ENCODE measurements at places on chromosomes 1 and 21.
A peak's percentile ranks its signal among the peaks of the same experiment; 100 is the strongest.

GRCh38 chr1:220294846-220295301 lies 22.6 kb upstream of the RAB3GAP2 start:
- DNase-seq = no peak

- DNase-seq = no peak
Measured at GRCh38 chr1:204478172-204478899, 16.3 kb downstream of the PIK3C2B start.

GRCh38 chr1:225451840-225452515 lies 24.1 kb upstream of the LBR start:
- DNase-seq = no peak

DNA sequence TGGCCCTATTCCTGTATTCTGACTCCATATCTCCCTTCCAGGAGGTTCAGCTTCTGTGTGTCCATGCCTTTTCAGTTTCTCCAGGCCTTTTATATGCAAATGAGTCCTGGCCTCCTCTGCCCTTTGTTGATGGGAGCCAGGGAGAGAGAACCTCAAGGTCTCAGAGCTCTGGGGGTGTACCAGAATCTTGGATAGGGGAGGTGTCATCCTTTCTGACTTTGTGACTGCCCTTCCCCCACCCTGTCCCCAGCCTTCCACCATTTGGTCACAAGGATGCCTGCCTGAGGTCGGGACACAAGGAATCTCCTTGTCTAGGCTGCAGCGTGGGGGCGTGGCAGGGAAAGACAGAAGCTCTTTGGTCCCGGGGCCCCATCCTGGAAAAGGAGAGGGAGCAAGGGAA lies 18.6 kb downstream of the LURAP1 start:
- DNase-seq = no peak

- no peak for DNase-seq
Measured at GRCh38 chr1:147109041-147109440, 63.2 kb downstream of the PRKAB2 start.

DNA sequence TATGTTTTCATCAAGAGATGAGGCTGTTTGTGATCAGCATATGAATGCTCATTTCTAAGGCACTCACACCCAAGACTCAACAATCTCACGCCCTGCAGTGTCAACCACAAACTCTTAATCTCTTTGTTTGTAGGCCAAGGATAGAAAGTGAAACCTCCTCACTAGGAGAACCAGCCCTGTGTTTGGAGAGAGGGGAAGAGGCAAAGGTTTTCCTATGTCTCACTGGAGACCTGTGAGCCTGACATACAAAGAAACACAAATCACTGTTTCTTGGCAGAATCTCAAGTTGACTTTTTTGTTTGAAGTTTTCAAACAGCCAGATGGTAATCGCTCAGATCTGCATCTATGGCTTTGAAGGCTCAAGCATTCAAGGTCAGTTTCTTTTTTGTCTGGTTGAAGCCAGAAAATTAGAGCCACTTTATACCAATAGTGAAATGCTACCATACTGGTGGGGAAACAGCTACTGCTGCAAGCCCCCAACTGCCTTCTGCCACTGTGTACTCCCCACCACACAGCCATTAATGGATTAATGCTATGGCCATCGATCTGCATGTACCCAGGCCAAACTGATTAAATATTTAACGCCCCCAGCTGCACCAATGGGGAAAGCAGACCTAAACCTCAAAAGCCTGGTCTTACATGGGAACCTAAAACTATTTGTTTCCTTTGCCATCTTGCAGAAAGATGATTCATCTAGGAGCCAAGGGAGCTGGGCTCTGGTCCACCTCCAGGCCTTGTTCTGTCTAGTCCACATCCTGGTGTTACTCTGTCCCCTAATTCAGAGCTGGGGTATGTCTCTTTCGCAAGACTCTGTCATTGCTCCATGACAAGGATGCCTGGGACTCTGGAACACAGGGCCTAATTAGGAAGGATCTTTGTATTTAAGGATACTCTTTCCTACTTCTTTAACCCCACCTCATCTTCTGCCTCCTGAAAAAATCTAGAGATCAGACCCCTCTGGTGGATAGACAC lies 16.3 kb downstream of the PDZK1 start:
- DNase-seq = peak; percentile 25

GRCh38 chr1:201139306-201139705 lies 12.3 kb upstream of the ASCL5 start:
- no peak for DNase-seq

GRCh38 chr1:15866721-15867201 lies 19.3 kb downstream of the SPEN start:
- no peak for DNase-seq

- no peak for DNase-seq
Measured at GRCh38 chr1:11198851-11199594, 9.9 kb downstream of the ANGPTL7 start.

DNA sequence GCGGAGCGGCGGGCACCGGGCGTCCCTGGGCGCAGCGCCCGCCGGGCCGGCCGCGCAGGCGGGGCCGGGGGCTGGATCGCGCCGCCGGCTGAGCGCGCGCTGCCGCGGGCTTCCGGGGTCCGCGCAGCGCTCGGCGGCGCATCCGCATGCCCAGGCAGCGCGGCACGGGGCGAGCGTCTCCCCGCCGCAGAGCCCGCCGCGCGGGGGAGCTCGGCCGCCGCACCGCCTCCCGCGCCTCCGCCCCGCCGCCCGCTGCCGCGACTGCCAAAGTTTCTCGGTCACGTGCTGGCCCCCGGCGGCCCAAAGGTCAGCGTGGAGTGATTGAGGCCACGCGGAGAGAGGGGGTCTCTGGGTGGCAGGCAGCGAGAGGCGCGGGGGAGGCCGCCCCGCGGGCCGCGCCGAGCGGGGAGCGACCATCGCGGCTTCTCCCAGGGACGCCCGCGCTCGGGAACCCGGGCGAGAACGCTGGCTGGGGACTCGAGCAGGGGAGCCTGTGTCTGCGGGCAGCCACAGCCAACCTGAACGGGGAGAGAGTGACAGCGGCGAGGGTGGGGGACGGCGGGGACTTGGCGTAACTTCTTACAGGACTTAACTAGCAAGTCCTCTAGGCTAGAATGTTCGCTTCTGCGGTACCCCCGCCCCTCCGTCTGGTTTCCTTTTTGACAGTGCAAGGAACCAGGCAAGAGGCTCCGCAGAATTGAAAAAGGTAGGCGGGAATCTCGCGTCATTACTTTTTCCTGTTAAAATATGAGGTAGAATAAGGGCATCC lies at the start of gene ILDR2:
Gene ILDR2 (minus strand): TSS at position 180 of the 769 bp plus-strand sequence. CDS start 272 bp downstream, outside the sequence.
- DNase-seq = peak; percentile 44

DNA sequence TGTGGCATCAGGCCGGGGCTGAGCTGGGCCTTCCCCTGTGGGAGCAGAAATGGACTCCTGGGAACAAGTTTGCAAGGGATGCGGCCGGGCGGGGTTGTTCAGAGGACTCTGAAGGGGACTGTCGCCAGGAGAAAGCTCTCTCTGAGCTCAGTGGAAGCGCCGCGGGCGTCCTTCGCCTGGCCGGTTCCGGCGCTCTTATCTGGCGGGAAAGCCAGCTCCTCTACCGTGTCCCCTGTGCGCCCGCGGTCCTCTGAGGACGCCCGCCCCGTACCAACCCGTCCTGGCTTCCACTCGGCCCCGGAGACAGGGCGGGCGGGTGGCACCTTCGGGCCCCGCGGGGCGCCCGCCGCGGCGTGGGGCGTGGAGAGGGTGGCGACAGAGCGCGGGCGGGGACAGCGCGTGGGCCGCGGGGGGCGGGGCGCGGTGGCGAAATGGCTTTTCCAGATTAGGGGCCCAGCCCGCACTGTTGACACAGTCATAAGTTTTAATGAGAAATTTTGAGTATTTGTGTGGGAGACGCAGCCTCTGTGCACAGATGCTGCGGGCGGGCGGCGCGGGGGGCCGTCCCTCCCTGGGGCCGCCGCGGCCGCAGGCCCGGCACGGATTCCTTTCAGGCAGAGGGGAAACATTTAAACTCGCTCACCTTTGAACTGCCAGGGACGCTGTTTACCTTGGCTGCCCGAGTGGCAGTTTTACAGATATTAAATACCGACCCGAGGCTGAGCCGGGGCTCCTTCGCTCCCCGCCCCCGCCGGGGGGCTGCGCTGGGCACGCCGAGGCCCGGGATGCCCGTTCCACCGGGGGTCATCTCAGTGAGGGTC lies 70.2 kb downstream of the FOXD2 start:
- DNase-seq = peak; percentile 41

DNA sequence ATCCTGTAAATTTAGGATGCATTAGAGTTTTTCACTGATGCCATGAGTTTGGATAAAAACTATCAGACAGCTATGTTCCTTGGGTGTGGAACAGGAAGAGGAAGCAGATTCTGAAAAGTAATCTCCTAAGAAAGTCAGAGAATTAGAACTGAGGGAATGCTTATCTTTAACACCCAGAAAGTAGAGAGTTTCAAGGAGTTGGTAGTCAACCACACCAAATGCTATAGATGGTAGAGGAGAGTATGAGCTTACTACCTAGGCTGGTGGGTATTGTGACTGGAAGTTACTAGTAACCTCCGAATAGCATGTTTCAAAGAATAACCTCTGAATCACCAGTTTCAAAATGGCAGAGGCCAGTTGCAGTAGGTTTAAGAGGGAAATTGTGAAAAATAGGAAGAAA lies 288.0 kb downstream of the HMCN1 start:
- no peak for DNase-seq

DNA sequence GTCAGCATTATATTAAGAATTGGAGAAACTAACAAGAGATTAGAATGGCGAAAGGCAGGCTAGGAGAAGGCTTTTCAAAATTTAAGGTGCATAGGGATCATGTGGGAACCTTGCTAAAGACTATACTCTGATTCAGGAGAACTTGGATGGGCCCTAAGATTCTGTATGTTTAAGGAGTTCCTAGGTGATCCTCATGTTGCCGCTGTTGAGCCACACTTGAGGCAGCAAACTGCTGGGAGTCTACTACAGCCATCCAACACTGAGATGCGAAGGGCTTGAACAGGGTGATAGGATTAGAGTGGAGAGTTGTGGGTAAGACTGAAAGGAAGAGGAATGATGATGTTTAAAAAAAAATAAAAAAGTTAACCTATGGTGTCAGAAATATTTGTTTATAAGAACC lies 1013.2 kb downstream of the MRPL39 start:
- no peak for DNase-seq

DNA sequence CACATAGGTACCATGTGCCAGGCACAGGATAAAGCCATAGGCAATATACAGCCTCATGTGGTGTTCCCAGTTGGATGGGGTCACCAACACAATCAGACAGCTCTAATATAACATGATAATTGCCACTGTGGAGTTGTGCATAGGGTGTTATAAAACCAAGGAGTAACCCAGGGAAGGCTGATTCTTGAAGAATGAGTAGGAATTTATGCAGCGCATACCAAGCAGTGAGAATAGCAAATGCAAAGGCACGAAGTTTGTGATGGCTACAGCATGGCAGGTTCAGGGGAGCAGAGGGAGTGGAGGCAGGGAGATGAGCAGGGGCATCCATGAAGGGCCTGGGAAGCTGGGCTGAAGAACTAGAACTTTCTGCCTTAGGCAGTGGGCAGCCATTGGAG lies 20.4 kb upstream of the SLC2A1 start:
- no peak for DNase-seq

DNA sequence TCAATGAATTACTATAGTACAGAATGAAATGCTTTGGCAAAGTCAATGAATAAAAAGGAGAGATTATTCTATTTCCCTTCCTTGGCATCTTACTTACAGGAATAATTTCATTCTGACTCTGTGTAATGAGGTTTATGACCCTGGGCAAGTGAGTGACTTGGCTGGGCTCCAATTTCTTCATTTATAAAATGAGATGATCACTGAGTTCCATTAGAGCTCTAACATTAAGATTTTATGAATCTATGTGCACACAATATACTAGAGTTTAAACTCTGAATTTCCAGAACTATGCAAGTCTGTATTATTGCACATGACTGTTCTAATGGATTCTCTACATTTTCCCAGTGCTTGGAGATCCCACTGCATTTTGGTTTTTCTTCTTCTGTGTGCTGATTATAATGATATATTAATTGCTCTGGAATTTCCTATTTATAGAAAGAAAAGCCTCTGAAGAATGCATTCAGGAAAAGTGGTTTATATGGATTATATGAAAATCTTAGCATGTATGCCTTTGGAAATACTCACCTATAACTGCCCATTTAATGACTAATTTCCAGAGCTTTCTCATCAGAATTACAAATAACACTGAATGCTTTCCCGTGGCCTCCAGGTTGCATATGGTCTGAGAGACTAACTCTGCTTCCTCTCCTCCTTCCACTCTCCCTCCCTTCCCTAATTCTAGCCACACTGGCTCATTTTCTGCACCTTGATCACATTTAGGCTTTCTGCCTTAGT lies 97.4 kb upstream of the CHRM3 start:
- DNase-seq = no peak

DNA sequence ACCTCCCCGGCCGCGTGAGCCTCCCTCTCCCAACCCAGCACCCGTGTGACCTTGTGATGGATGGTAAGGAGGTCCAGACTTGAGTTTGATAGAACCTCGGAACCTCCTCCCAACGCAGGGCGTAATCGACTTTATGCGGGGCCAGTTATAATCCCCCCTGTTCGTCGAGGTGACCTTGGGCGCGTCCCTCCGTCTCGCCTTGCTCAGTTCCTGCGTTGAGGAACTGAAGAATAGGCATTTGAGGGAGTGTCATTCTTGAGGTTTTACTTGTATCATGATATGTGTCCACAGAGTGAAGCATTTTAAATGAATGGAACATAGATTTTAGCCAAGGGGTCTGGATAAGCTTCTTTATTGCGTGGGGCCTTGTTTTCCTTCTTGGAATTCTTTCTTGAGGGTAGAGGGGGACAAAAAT lies 433 bp downstream of the TIMM17A start:
- no peak for DNase-seq

DNA sequence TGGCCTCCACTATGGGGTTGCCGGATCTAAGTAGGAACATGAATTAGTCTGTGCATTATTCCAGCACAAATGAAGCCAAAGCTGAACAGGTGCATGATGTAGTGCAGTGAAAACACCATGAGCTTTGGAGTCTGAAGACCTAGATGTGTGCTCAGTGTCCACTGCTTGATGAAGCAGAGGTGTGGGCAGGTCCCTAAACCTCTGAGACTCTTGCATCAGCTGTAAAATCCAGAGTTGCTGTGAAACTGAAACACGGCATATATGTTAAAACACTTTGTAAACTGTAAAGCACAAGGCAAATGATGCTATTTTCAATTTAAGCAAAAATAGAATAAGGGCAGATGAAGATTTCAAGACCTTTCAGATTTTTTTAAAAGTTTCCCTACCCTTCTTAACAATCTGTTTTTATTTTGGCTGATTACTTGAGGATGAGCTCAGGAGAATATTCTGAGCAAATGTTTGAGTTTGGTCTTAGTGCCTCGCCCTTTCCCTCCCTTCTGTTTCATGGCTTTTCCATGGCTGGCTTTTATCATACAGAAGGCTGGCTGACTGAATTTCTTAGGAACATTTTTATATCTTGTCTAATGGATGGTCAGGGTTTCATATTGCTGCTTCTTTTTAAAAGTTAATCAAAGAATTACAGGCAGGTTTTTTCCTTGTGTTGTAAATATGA lies 221.8 kb downstream of the NTNG1 start:
- no peak for DNase-seq

DNA sequence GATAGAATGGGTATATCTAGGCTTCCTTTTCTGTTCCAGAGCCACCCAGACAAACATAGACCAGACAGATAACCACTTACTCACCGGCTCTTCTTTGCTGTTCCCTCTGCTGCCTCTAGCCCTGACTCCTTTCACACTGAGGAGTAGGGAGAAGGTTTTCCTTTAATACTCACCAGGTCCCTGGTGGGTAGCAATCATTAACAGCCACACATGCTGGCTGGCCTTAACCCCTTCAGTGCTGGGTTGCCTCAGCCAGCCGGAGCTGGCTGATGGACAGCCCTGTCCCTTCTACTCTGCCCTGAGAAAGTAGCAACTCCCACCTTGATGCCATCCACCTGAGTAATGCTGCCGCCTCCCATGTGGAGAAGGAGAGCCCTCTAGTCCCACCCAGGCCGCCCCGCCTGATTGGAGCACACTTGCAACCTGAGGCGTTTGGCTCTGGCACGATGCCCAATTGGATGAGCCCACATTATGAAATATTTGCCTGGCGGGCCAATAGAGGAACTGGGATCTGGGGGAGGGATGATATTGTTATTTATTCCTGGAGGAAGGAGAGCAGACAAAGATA lies 71.6 kb downstream of the PLEKHA6 start:
- peak; percentile 93 for DNase-seq

All from body of pancreas (tissue), 4 donors.